ENCODE measurements at places on chromosomes 7 and 10. TPM values are rescaled to one million over a fixed set of nuclear protein-coding genes. Genes with fewer than 3 reads are reported as not detected.

SAP25 gene
- total RNA-seq, result not detected

KCND2 gene
- 0.65 TPM for total RNA-seq

OGDHL gene
- 0.16 TPM for total RNA-seq

LCOR gene
- 25.2 TPM for total RNA-seq

CALCR gene
- not detected for total RNA-seq

ADAM8 gene
- 3.4 TPM for total RNA-seq

SLC13A4 gene
- 0.16 TPM for total RNA-seq

SEMA3E gene
- total RNA-seq, result 0.49 TPM

APBB1IP gene
- total RNA-seq, result 5.2 TPM

MEOX2 gene
- 4.5 TPM for total RNA-seq

PHYHIPL gene
- not detected for total RNA-seq

POLR2J gene
- total RNA-seq, result 18.2 TPM

CUBN gene
- 11.5 TPM for total RNA-seq

TCF7L2 gene
- 20.4 TPM for total RNA-seq

PTPRN2 gene
- 0.32 TPM for total RNA-seq

PIK3AP1 gene
- total RNA-seq, result not detected
